Posterior cingulate gyrus (tissue), 11 donors: ENCODE measurements at places on chromosomes 11 and 22.

DNA sequence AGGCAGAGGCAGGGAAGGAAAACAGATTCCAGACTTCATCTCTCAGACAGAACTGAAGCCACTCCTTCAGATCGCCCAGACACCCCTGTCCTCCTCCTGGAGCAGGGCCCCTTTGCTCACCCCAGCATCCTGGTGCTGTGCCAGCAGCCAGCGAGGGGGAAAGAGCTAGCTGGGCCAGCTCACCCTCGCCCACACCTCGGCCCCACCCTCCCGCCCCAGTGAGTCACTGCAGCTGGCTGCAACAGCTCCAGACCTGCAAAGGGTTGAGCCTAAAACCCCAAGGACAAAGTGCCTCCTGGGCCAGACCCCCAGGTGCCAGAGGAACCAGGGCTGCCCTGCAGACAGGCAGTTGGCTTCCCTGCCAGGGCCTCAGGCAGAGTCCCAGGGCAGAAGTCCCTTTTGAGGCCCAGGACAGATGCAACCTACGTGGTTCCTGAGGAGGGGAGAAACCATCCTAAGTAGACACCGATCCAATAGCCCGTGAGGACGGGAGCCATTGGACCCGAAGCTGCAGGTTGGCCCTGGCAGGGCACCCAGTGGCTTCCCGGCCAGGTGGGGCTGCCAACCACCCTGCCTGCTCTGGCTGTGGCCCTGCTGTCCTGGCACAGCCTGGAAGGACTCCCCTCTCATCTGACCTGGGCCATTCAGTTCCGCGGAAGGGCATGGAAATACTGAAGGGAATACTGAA, 7.2 kb downstream of the AHNAK start:
- DNase-seq: no peak

- DNase-seq: peak; percentile 72
These were observed 689 bp upstream of the TMEM126A start for GRCh38 chr11:85647078-85647477.

GRCh38 chr11:78190374-78190773, 1.7 kb downstream of the USP35 start:
- DNase-seq: peak; percentile 20

- DNase-seq: no peak
These were observed 78.9 kb upstream of the FIBIN start for GRCh38 chr11:26914968-26915367.

DNA sequence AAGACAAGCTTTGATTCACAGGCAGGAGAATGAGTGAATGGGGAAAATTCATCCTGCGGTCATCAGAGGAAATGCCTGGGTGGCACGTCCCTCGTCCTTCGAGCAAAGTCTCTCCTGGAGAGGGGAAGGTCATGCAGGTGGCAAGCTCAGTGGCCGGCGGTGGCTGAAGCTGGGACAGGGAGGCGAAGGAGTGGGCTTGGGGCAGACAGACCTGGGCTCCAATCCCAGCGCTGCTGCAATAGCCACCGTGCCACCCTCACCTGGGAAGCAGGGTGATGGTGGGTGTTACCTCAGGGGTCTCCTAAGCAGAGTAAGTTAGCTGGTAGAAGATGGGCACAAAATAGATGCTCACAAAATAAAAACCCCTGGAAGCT, 22.4 kb upstream of the CACNG2 start:
- peak; percentile 60 for DNase-seq

- no peak for DNase-seq
These were observed 129.1 kb upstream of the ARHGAP42 start for GRCh38 chr11:100557830-100558611.

- no peak for DNase-seq
These were observed 131.9 kb downstream of the RASSF10 start for GRCh38 chr11:13140873-13141655.

GRCh38 chr11:123179586-123179985, 15.5 kb downstream of the CLMP start:
- DNase-seq: no peak

- peak; percentile 65 for DNase-seq
These were observed 13.1 kb upstream of the TCF20 start for GRCh38 chr22:42283278-42284201.
